Uterus (tissue), 4 donors: ENCODE measurements at places on chromosomes 7 and 10. TPM values are rescaled to one million over a fixed set of nuclear protein-coding genes. Genes with fewer than 3 reads are reported as not detected.

GRCh38 chr7:55272328-55272727 is 92.8 kb upstream of the LANCL2 start:
- no peak overlapping the region for H3K4me3 ChIP-seq
- H3K36me3 ChIP-seq = no peaks in the 10 kb centered on the region
- H3K27me3 ChIP-seq = no peaks in the 10 kb centered on the region
- no peak overlapping the region for H3K27ac ChIP-seq
- H3K4me1 ChIP-seq = no peaks in the 10 kb centered on the region

Gene NPY4R2
- total RNA-seq = not detected

Gene CLDN3
- 0.88 TPM for total RNA-seq

Gene ASAH2
- 1.6 TPM for total RNA-seq
